ENCODE measurements at places on chromosomes 13 and 19. TPM values are rescaled to one million over a fixed set of nuclear protein-coding genes. Genes with fewer than 3 reads are reported as not detected.

DNA sequence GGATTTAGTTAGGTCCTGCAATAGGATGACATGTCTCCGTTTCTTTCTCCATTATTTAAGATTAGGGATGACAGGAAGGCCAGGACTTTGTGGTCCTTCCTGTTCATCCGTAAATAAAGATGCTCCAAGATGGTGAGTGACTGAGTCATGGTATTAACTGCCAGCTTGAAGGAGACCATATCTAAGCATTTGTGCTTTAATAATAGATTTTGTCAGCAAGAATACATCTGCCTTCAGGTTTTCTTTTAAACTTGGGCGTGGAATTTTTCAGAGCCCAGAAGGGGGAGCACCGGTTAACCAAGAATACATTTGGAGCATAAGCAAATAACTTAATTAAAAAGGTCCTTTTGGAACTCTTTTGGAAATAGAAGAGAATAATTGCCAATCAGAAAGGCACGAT, 68.2 kb downstream of the ARHGAP35 start:
- DNase-seq = no peak

- no peak for DNase-seq
Observed at GRCh38 chr13:98998831-98999638, 21.2 kb upstream of the DOCK9 start.

DNA sequence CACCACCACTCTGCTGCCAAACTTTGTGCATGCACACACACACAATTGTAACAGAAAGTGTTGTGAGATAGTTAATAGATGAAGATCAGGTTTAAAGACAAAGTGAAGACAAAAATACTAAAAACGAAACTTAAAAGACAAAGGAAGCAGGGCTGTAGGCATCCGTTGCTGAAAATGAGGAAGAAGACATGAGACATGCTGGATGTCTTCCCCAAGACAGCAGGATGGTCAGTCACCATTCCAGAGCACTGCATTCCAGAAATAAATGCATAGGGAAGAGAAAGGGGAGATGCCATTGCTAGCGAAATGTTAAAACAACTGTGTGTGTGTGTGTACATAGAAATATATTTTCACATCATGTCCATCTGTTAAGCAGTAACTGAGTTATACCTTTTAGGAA, 520.1 kb downstream of the SUCLA2 start:
- no peak for DNase-seq

DNA sequence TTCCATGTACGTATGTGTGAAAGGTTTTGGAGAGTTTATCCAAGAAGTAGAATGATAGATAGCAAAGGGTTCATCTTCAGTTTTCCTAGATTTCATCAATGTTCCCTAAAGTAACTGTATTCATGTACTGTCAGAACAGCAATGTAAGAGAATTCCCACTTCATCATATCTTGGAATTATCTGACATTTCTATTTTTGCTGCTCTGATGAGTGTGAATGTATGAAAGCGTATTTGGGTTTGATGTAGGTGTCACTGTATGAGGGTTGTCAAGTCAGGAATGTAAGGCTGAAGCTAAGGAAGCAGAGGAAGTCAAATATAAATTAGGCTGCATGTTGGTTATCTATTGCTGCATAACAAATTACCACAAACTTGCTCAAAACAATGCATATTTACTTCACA, 7.2 kb upstream of the KATNAL1 start:
- DNase-seq = no peak

DNA sequence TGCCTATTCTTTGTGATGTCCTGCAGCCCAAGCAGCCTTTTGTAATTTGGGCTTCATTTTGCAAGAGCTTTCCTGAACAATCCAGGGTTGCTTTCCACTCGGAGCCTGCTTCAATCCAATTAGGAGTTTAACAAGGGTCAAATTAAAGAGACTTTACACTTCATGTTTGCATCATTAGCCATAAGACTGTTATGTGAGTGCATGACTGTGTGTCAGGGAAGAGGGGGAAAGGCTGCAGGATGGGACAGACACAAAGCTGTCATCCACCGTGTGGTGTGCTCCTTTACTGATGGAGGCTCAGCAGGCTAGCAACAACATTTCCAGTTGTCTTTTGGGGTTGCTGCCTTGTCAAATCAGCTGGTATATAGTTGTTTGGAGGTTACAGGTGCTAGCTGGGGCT, 23.7 kb upstream of the MAB21L1 start:
- no peak for DNase-seq

- DNase-seq = no peak
Observed at GRCh38 chr13:31764556-31764955, 25.2 kb downstream of the RXFP2 start.

- no peak for DNase-seq
Observed at GRCh38 chr19:55958356-55958755, 10.7 kb downstream of the NLRP8 start.

- DNase-seq = no peak
Observed at GRCh38 chr19:31518216-31519020, 169.2 kb upstream of the TSHZ3 start.

DNA sequence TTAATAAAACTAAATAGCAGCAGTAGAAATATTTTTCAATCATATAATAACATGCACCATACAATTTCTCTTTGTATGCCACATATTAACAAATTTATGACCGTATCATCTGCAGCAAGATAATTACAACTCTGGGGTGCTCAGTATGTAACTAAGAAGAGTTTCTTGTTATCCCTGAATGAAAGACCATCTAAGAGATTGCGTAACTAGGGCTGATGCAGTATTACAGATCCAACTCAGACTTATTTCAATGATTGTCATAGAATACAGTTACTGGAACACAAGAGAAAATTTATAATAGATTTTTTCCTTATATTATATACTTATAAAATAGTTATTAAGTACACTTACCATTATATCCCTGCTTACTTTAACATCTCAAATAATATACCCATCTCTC, 305.1 kb downstream of the SLITRK1 start:
- no peak for DNase-seq

- DNase-seq = no peak
Observed at GRCh38 chr13:25084096-25084495, 11.8 kb upstream of the PABPC3 start.

GRCh38 chr19:46917002-46917401, 56.2 kb downstream of the ARHGAP35 start:
- DNase-seq = no peak

DNA sequence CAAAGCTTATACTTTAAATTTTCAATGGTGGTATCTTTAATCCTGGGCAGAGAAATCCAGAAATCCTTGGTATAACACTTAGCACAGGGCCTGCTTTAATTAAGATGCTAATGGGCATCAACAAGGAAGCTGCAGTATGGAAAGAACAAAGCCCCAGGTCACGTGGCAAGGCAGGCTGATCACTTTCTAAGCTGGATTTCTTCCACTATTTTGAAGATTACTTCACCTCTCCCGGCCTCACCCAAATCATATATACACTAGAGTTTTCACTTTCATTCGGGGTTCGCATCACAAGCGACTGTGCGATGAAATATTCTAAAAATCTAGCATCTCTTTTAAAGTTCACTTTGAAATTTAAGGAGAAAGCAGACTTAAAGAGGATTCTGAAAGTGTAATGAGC, 71.8 kb downstream of the STARD13 start:
- DNase-seq = no peak

DNA sequence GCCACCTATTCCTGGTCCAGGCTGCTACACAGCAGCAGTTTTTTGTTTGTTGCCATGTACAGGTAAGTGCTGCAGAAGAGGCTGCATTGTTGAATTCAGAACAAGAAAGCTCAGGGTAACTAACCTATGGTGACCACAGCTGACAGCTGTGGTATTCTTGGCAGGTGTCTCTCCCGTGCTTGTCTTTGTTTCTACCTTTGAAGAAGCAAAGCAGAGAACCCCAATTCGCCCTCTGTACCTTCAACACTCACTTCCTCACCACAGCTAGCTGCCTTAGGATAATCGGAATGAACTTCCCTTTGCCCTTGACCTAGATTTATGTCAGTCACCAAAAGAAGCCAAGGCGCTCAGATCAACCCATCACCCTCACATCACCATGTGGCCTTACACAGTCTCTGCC, 1703.3 kb upstream of the SLC10A2 start:
- DNase-seq = no peak

DNA sequence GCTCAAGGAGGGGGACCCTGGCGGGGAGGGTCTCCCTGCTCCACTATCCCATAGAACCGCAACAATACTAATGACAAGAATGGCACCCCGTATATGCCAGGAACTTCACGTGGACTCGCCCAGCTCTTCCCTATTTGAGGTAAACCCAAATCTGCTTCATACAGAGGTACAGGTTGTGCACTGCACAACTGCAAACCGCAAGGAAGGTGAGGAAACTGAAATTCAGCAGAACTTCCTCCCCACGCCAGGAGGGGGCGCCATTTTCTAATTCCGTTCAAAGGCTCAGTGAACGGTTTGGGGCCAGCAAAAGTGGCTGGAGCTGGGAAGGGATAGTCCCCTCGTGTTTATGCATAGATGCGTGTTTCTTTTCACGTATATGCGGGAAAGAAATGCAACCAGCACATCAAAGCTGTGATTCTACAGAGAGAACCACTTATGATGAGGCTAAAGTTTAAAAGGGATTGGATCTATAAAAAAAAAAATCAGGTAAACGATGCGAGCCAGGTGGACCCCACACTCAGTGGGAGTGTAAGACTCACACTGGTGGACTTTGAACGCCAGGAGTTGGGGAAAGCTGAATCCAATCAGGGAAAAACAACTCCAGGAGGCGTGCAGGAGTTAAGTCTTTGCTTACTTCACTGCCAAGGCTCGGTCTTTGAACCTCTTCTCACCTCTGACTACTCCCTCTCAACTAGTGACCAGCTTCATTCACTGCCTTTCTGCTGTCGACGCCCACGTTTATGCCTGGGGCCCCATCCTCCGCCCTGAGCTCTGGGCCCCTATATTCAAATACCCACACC, 20.3 kb downstream of the C19orf81 start:
- no peak for DNase-seq

GRCh38 chr13:52652980-52653303, 306 bp downstream of the SUGT1 start:
- no peak for DNase-seq

The ICAM1 gene
- polyA plus RNA-seq = 12.1 TPM

The BRME1 gene
- polyA plus RNA-seq = 2.0 TPM

The TSSK6 gene
- 0.29 TPM for polyA plus RNA-seq

The PRKCG gene
- not detected for polyA plus RNA-seq

The FUT1 gene
- 2.2 TPM for polyA plus RNA-seq

The IL17D gene
- polyA plus RNA-seq = 0.51 TPM

The CD70 gene
- polyA plus RNA-seq = not detected

The FRY gene
- polyA plus RNA-seq = 24.9 TPM

The LGALS14 gene
- not detected for polyA plus RNA-seq

The CYSLTR2 gene
- polyA plus RNA-seq = 9.9 TPM
